ENCODE measurements at places on chromosomes 6 and 20.

GRCh38 chr20:19407736-19408135 lies 195.3 kb downstream of the SLC24A3 start:
- DNase-seq, result no peak

GRCh38 chr6:161835500-161836215 lies 561.8 kb upstream of the AGPAT4 start:
- peak; percentile 31 for DNase-seq

- DNase-seq, result no peak
Measured at GRCh38 chr6:148723484-148723883, 23.3 kb upstream of the UST start.

GRCh38 chr20:16580147-16580546 lies 6.9 kb upstream of the KIF16B start:
- DNase-seq, result peak; percentile 24

- no peak for DNase-seq
Measured at GRCh38 chr6:26087284-26088115, at the start of gene HFE. Gene HFE (plus strand): TSS chr6:26087429. CDS start chr6:26087441, 12 bp downstream.

DNA sequence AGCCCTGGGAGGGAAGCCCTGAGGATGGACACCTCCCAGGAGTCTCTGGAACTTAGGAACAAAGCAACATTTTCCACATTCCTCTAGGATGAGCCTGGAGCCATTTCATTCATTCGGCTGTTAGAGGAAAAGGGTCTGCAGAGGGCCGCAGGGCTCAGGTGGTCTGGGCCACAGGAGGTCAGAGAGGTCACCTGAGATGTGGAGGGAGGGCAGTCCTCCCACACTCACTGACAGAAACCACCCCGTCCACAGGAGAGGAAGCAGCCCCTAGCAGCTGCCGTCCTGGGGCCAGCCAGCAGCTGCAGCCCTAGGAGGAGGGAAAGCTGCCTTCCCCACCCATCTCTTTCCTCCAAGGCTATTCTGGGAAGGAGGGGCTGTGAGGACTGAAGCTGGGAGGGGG lies 207.0 kb downstream of the CDC5L start:
- no peak for DNase-seq

DNA sequence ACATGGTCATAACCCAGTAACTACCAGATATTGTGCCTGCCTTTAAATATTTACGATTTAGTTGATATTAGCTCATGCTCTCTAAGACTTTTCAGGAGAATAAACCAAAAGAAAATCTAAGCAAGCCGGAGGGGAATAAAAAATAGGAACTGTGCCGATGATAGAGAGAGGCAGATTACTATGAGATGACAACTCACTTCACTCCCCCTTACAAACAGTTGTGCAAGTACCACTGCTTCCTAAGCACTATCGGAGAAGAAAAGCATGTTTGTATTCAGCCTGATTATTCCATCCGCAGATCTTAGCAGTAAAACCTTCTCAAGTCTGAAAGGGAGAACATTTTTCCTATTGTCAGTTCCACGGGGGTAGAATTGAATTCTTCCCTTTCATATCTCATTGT lies 294.4 kb downstream of the KCNQ5 start:
- no peak for DNase-seq

DNA sequence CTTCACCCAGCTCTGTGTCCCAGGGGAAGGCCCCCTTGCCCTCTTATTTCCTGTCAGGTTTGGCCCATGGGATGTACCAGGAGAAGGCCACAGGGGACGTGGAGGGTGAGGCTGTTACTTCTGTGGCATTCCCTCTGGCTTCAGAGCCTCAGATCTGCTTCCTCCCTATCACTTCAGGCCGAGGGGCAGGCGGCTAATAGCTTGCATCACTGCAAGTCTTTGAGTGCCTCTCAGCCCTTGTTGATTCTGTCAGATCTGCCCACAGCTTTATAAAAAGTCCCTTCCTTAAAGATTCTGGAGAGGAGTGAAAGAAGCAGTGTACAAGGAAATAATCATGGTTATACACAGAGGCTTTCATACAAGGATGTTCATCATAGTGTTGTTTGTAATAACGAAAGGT lies 86.9 kb downstream of the LRFN2 start:
- no peak for DNase-seq

GRCh38 chr6:89132057-89132456 lies 13.8 kb upstream of the PM20D2 start:
- DNase-seq, result no peak

- DNase-seq, result no peak
Measured at GRCh38 chr6:98827295-98828159, 6.8 kb upstream of the POU3F2 start.

GRCh38 chr6:11714116-11714797 lies 64.3 kb downstream of the ADTRP start:
- DNase-seq, result no peak

DNA sequence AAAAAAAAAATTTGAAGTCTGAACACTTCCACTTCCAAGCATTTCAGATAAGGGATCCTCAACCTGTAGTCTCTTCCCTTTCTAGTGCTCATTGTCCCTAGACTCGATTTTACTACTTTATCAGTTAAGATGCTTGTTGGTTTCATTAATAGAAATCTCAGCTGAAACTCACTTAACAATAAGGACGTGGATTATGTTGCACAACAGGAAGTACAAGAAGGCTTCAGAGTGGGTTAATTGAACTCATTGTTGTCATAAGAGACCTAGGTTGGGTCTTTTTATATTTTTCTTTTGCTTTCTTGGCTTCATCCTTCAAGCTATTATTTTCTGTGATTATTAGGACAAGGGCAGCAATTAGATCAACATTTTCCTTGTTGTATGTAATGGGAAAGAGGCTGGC lies 175.2 kb downstream of the CDKAL1 start:
- DNase-seq, result no peak

GRCh38 chr6:143429970-143430369 lies 20.5 kb downstream of the ADAT2 start:
- DNase-seq, result no peak

GRCh38 chr6:97427648-97428047 lies 144.6 kb upstream of the MMS22L start:
- DNase-seq, result no peak
